Posterior vena cava (tissue), 2 donors: ENCODE measurements at places on chromosomes 13 and 19. TPM values are rescaled to one million over a fixed set of nuclear protein-coding genes. Genes with fewer than 3 reads are reported as not detected.

- DNase-seq: no peak
Observed at GRCh38 chr19:39727070-39727800, 10.6 kb downstream of the CLC start.

- no peak for DNase-seq
Observed at GRCh38 chr13:30002577-30002976, 152.2 kb upstream of the UBL3 start.

DNA sequence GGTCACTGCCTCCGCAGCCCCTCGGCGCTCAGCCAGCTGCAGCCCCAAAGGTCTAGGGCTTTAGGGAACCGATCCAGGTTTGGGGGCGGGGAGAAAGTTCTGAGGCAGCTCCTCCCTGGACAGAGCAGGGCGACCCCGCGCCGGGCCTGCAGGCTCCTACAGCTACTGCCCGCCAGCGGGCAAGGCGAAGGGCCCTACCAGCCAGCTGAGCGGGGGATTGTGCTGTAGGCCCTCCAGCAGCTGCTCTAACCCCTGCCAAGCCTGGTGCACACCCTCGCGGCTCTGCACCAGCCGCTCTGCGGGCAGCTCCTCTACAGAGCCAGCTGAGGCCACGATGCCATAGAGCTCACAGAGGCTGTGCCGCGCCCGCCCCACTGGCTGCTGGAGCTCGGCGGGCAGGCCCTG, 14.0 kb downstream of the PLIN4 start:
- DNase-seq: no peak

The MAMSTR gene
- total RNA-seq: 1.1 TPM

The PRR22 gene
- total RNA-seq: 1.00 TPM
